ENCODE measurements at places on chromosomes 7 and 10.
A peak's percentile ranks its signal among the peaks of the same experiment; 100 is the strongest.

- DNase-seq: no peak
These were observed 81.4 kb downstream of the ABCB5 start for GRCh38 chr7:20696803-20697333.

GRCh38 chr10:84783909-84784308 lies 455.5 kb downstream of the CCSER2 start:
- no peak for DNase-seq

DNA sequence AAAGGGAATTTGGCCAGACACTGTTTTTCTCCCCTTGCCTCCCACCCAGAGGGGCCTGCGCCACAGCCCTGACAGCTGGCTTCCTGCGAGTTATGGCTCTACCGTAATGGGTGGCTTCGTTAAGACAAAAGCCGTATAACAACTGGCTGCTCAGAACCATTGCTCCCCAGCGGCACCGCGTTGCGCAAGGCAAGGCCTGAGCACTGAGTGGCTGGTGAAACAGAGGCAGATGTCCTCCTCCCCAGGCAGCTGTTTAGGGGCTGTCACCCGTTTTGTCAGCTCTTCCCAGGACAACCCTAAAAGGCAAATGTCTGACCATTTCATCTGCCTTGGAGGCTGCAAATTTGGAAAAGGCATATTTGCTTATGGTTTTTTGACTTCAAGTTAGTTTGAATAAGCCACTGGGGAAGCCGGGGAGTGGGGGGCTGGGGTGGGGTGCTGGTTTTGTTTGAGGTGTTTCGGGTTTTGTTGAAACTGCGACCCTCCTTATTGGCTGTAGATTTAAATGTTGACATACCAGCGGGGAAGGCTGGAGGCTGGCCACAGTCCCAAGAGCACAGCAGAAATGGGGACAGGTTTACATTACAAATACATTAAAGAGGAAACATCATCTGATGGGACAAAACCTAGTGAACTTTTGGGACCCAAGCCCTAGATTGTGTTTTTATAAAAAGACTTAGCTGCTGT lies 681 bp upstream of the SPOCK2 start:
- DNase-seq: peak; percentile 62

- no peak for DNase-seq
These were observed 40.3 kb downstream of the ANKRD7 start for GRCh38 chr7:118264836-118265235.

GRCh38 chr10:36195364-36195763 lies 553.3 kb upstream of the FZD8 start:
- no peak for DNase-seq

GRCh38 chr10:103776878-103777591 lies 78.3 kb downstream of the SH3PXD2A start:
- peak; percentile 64 for DNase-seq

GRCh38 chr7:16791071-16791470 lies 13.7 kb downstream of the AGR2 start:
- no peak for DNase-seq

DNA sequence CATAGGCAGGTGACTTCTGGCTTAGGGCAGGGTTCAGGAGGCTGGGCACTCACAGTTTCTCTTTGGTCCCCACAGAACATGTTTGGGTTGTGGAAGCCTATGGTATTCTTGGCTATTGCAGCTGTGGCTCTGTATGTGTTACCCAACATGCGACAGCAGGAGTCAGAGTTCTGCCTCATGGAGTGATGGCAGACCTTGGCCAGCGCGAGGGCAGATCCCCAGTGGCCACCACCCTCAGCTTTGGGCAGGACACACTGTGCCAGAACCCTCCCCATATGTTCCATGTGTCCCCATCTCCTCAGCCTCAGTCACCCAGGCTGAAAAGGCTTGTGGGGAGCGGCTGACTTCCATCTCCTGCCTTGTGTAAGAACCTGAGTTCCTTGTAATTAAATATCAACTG lies 8.5 kb upstream of the FLNC start:
- DNase-seq: no peak

- no peak for DNase-seq
These were observed 438.4 kb downstream of the ADRA2A start for GRCh38 chr10:111515264-111515663.

DNA sequence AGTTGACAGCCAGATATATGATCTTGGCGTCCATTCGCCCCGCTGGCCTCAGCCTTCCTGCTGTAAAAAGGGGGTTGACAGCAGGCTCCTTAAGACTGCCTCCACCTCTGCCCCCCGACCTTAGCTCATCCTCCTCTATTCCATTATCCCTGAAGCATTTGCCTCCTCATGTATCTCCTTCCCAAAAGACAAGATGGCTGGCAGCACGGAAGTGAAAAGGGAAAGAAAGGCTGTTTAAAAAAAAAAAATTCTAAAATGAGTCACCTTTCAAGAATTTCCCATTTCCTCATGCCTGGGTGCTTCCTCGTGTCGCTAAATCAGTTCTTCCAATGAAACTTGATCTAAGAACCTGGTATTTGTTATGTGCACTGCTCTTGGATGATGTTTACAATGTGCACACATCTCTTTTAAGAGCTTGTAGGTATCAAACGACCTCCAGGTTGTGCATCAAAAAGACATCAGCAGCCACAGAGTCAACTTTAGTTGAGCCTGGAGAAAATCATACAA lies 1.7 kb downstream of the SCRN1 start:
- DNase-seq: no peak

DNA sequence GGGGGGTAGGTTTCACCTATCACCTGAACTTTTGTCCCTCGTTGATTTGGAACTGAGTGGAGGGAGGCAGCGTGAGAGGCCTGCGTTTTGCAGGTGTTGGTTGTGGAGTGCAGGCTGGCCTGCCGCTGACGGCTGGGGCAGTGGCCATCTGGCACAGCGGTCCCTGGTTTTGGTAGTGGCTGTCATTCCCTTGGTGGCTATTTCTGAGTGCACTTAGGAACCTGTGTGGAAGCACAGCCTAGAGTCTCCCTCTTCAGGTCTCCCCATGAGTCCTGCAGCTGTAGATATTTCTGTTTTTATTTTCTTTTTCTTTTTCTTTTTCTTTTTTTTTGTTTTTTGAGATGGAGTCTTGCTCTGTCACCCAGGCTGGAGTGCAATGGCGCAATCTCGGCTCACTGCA lies 129.2 kb downstream of the CUL2 start:
- DNase-seq: peak; percentile 32

DNA sequence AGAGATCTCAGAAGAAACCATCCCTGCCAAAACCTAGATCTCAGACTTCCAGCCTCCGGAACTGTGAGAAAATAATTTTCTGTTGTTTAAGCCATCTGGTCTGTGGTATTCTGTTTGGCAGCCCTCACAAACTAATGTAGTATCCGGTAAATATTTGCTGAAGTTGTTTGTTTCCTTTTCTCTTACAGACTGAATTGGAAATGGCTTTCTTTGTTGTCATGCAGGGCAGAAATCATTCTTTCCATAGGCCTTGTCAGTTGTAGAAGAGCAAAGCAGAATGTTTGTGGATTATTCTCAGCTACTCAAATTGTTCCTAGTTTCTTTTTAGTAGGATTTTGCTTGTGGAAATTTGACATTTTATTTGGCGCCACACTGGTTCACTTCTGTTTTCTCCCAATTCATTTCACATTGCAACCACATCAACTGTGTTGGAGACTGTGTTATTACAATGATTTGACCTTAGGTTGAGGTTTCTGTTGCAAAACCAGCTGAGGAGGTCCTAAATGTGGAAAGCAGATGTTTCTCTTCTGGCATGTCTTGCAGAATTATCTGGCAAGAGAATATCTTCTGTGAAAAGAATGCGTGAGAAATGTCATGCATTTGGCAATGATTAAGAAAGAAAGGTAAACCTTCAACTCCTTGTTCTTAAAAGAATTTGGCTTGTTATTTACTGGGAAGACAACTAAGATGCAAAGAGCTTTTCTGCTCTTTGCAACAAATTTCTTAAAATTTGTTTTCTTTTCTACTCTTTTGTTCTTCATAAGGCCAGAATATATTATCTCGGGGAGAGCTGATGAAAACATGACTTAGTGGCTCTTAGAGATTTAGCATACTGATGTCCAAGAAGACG lies 25.8 kb downstream of the ACTA2 start:
- DNase-seq: no peak

GRCh38 chr10:51800725-51801424 lies 101.5 kb upstream of the CSTF2T start:
- no peak for DNase-seq

DNA sequence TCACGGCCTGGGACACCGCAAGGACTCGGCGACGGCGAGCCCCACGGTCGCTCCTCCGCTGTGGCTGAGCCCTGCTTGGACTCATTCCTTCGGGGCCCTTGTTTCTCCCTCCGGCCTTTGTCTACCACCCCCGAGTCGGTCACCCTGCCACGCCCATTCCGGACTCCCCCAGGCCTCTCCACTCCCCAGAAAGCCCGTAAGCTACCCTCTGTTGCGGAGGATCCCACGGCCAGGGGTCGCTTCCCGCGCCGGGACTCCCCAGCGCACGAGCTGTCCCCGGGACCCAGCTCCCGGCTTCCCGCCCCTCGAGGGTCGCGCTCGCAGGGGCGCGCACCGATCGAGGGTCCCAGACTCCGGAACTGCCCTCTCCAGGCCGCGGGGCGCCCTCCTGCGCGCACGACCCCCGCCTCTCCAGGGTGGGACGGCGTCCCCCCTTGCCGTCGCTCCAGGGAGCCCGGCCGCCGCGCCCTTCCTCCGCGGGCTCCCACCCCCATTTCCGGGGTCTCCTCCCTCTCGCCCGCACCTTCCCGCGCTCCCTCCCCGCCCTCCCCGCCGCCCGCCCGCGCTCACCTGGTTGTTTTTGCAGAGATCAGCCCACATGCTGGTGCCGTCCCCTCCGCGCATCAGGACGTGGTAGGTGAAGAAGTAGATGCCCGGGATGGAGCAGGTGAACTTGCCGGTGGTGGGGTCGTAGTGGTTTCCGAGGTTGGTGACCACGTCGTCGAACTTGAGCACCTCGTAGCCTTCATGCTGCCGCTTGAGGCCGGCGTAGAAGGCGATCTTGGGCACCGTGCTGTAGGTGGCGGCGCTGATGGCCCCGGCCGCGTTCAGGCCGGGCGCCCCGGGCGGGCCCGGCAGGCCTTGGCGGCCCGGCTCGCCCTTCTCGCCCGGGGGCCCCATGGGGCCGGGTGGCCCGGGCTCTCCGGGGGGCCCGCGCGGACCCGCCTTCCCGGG lies 1.5 kb downstream of the C1QL3 start:
- no peak for DNase-seq

GRCh38 chr10:124735491-124736286 lies 8.5 kb downstream of the FAM53B start:
- DNase-seq: no peak

DNA sequence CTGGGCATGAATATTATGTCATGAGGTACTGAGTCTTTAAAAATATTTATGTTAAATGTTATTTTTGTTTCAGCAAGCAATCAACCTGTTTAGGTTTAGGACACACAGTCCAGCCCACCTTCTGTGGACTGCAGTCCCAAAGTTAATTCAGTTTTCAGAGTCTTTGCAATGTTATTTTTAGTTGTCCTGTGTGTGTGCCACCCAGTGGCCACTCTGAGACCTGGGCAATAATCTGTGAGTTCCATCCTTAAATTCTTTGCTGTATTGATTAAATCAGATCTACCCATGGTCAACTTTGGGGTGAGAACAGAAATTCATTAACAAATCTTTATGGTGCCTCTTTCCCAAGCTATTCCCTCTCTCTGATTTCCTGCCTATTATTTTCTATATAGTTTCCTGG lies 415.1 kb downstream of the CCSER2 start:
- DNase-seq: no peak

GRCh38 chr7:79709574-79710409 lies 256.3 kb upstream of the MAGI2 start:
- DNase-seq: no peak

GRCh38 chr10:14185316-14186045 lies 145.2 kb downstream of the FRMD4A start:
- no peak for DNase-seq

DNA sequence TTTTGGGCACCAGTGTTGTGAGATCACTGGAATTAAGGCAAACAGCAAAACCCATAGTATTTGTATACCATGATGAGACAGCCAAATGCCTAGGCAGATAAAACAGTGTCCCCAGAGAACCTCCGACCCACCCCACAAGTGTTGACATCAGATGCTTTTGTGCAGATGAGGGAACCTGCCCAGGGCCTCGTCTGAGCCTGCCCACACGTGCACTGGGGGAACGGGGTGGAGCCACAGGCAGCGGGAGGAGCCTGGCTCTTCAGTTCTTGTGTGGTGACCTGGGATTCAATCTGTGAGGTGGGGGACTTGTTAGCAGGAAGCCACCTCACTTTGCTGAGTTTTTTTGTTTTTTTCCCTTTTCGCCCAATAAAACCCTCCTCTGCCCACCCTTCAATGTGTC lies 33.4 kb upstream of the OPTN start:
- no peak for DNase-seq

- no peak for DNase-seq
These were observed 553.3 kb downstream of the HTR7 start for GRCh38 chr10:90304533-90304932.

DNA sequence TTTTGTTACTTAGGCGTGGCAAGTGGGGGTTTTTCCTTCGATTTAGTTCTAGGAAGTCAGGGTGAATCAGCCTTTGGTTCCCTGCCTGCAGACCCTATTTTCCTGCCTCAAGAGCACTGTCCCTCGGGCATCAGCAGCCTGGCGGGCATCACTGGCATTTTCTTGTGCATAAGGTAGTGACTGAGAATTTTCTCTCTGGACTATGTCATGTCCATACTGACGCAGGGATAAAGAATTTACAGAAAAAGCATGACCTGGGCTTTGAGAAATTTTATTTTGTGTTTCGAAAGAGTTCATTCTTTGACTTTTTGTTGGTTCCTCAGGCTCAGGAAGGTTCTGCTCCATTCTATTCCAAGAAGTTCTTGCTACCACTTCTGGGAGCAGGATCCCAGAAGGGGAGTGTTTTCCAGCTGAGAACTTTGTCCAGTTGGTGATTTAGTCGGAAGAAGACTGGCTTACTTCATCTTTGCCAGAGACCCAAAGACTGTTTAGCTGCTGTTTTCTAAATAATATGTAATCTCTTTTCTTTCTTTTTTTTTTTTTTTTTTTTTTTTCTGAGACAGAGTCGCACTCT lies 213.9 kb upstream of the SH2B2 start:
- no peak for DNase-seq

DNA sequence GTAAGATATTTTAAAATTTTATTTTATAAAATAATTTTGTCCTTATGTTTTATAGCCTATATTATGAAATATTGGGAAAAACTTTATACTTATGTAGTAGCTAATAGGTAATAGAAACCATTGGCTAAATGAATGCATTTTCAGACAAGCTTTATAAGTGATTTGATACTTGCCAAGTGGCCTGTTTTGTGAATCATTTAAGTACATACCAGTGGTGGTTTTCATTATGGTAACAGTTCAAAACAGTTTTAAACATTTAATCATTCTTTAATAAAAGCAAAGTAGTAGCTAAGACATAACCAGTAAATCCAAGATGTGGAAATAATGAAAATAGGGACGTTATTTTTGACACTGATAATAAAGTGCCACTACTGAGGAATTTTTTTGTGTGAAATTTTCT lies 182.2 kb downstream of the PHF14 start:
- no peak for DNase-seq

DNA sequence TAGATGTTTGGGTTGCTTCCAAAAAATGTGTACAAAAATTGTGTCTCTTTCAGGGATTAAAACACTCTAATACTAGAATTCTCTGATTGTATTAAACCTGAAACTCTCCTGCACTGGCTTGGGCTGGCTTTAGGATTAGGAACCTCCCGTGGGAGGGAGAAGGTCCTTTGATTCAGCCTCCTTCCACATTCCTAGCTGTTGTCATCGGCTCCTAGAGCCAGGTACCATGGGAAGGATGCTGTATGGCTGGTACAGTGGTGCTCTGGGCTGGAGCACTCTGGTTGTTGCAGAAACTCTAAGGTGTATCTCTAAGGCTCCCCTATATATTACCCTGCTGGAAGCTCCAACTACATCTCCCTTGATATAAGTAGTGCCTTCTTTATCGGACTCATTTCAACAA lies 245.2 kb upstream of the FOXK1 start:
- DNase-seq: no peak

- DNase-seq: no peak
These were observed 19.1 kb upstream of the KLF6 start for GRCh38 chr10:3803927-3804741.

Measured in left ventricle myocardium inferior (tissue), 1 donor.